EH (cell line): ENCODE measurements at places on chromosomes 2 and 18.
A peak's percentile ranks its signal among the peaks of the same experiment; 100 is the strongest.

- no peak for DNase-seq
Measured at GRCh38 chr2:130986890-130987493, 106.3 kb downstream of the FAM168B start.

DNA sequence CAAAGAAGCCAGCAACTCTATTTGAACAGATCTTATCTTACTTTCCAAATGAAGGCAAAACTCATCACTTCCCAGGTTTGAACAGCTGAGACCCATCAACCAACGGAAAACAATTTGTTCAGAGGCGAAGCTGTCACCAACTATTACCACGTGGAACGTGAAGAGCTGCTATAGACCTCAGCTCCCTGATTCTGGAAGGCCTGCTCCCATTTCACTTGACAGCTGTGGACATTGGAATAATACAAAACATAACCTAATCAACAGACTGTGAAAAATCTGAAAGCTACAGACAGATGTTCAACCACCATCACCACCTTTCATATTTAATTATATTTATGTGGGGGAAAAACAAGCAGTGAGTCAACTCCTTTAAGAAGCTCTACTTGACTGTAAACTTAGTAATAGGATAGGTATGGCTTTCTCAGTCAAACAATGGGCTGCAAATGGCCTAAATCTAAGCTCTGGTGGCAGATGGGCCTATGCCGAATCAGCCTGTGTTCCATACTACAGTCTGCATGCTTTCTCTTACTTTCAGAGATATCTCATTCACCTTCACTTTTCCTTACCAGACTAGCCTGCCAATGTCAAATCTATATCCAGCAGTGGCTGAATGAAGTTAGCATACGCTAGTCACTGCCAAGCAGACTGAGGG lies 896.4 kb downstream of the TDRD15 start:
- no peak for DNase-seq

DNA sequence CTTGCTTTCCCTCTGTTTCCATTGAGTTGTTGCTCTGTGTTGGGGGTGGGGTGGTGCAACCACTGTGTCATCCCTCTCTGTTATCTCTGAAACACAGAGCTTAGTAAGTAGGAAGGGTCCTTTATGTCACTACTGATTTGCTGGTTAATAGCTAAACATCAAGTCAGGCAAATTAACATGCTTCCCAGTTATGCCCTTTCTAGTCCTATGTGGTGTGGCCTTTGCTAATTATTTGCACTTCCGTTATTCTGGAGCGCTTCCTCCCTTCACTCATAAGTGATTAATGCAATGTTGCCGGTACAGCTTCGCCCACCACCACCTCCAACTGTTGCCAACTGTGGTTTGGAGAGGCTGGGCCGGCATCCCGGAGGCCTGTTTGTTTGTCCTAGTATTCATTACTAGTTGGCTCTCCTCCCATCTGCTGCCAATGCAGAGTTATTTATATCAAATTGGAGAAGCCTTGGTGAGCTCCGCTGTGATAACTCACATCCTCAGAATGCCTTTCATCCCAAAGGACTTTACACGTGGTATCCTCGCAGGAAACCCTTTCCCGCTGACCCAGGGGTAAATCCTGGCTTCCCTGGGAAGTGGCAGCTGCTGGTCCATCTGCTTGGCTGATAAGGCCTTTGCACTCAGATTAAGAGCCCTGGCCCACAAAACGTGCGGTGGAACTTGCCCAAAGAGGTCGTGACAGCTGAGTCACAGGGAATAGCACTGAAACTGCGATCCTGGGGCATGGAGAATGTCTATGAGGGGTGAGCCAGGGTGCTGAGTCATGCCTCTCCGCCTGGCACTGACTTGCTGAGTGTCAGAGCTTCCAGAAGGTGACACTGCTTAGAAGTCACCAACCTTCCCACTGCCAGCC lies 72.0 kb upstream of the ZCCHC2 start:
- peak; percentile 84 for DNase-seq

- DNase-seq = no peak
Measured at GRCh38 chr18:71442731-71443141, 1101.4 kb downstream of the CBLN2 start.

DNA sequence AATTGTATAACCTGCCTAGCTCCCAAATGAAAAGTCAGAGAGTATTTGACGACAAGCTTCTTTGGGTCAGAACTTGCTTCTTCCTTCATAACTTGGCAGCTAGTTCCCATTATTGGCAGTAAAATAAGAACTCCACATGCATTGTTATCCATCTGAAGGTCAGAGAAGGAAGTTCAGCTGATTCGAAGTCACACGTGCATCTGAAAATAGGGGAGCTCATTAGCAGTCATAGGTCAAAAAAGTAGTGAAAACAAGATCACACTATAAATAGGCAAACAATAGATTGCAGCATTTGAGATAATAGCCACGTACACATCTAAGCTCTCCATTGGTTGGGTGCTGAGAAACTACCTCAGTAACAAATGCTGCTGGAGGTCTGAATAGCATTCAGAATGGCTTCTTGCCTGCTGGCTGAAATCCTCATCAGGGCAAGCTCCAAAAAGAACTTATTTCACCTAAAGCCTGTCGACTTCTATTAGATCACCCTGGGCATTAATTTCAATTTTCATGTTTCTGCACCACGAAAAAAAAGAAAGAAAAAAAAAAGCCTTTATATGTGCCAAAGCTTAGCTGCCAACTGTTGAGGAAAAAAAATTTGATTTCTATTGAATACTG lies 1492.9 kb upstream of the CELF4 start:
- DNase-seq = no peak
